Naive thymus-derived CD8-positive, alpha-beta T cell (primary cell): ENCODE measurements at places on chromosomes 5 and 9. TPM values are rescaled to one million over a fixed set of nuclear protein-coding genes. Genes with fewer than 3 reads are reported as not detected.

DNA sequence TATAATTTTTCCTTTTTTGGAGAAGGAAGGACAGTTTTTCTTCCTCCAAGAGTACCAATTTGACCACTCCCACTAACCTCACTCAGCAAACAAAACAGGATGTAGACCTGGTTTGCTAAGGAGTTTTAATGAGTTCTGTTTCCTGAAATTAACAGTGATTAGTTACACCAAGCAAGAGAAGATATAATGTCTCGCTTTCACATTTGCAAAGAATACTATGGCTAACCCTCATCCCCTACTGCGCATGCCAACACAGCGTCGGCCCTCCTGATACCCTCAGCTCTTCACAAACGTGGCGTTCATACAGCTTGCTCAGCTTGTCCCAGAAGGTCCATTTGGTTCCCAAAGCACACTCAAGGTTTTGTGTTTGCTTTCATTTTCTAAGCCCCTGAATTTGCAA, 41.9 kb upstream of the IPPK start:
- DNase-seq, result no peak
- H3K27ac ChIP-seq, result peak overlapping the region; percentile 89
- peaks cover 18% of the 10 kb centered on the region for H3K4me1 ChIP-seq
- no peaks in the 10 kb centered on the region for H3K27me3 ChIP-seq
- H3K36me3 ChIP-seq, result peaks cover 27% of the 10 kb centered on the region
- H3K4me3 ChIP-seq, result peak overlapping the region; percentile 63

DNA sequence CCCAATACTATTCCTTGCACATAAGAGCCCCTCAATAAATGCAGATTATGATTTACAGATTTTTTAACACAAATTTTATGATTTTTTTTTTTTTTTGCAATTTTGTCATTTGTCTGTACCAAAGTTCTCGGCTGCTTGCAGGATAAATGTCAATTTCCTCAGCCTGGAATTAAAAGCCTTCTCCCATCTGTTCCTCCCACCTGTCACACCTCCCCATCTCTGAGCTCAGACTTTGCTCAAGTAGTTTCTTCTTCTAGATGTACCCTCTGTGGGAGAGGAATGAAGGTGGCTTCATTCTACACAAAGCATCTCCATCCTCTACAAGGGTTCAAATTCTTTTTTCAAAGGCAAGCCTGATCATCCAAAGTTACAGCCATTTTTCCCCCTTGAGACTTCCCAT, 153.7 kb upstream of the GRAMD2B start:
- H3K4me3 ChIP-seq, result no peak overlapping the region
- DNase-seq, result no peak
- peaks cover 5% of the 10 kb centered on the region for H3K27me3 ChIP-seq
- peaks cover 2% of the 10 kb centered on the region for H3K4me1 ChIP-seq

DNA sequence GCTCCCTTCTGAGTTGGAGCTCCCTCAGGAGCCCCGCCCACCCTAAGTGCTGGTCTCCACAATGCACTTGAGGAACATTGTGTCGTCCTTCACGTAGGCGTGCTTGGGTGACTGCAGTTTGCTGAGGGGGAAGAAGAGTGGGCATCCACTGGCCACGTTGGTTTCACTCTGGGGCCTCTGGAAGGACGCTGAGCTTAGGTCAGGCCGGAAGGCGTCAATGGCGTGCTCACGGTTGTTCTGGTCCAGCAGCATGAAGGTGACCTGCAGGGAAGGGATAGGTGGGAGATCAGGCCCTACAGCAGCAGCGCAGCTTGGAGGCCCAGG, 21.7 kb downstream of the TRAF1 start:
- H3K27ac ChIP-seq, result peak overlapping the region; percentile 99
- no peaks in the 10 kb centered on the region for H3K27me3 ChIP-seq
- peaks cover 91% of the 10 kb centered on the region for H3K4me1 ChIP-seq
- peaks cover 21% of the 10 kb centered on the region for H3K36me3 ChIP-seq
- peak overlapping the region; percentile 82 for H3K4me3 ChIP-seq

GRCh38 chr9:118563677-118564076, 805.6 kb downstream of the BRINP1 start:
- DNase-seq, result no peak
- H3K27me3 ChIP-seq, result no peaks in the 10 kb centered on the region
- H3K4me3 ChIP-seq, result no peak overlapping the region
- H3K4me1 ChIP-seq, result no peaks in the 10 kb centered on the region

DNA sequence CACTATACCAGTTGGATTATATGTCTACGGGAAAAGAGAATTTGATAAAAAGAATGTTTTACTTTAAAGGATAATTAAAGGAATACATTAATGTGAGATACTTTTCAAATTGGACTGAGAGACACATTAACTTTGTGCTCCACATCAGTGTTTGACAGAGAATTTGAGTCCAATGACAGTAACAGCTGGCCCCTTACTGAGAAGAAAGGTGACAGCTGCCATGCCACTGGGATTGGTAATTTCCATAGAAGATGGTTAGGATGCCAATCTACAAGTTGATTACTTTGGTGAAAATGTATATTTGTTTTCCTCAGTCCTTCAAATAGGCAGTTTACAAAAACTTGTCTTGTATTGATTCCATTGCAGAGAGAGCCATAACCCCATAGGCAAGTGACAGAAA, 578.4 kb downstream of the SLCO4C1 start:
- no peak overlapping the region for H3K27ac ChIP-seq
- no peaks in the 10 kb centered on the region for H3K27me3 ChIP-seq
- H3K36me3 ChIP-seq, result no peaks in the 10 kb centered on the region
- no peak for DNase-seq

DNA sequence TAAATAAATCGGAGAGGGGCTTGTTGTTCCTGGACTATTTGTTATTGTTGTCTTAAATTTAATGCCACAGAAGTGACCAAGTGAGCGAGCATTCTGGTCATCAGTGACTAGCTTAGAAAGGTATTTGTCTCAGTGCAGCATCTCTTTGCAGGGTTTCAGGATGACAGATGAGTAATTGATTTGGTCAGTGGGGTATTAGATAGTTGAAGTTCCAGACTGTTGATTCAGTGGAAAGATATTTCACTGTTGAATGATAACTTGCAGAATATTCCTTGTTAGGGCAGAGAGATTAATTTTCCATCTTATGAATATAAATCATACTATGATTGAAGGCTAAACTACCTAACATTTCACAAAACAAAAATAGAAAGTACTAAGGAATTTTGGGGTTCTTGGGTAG, 122.4 kb downstream of the TRIO start:
- H3K4me3 ChIP-seq, result no peak overlapping the region
- no peaks in the 10 kb centered on the region for H3K36me3 ChIP-seq
- DNase-seq, result no peak
- H3K27ac ChIP-seq, result no peak overlapping the region

- no peak overlapping the region for H3K27ac ChIP-seq
- no peaks in the 10 kb centered on the region for H3K27me3 ChIP-seq
- H3K4me1 ChIP-seq, result no peaks in the 10 kb centered on the region
- no peak for DNase-seq
- H3K36me3 ChIP-seq, result peaks cover 46% of the 10 kb centered on the region
- no peak overlapping the region for H3K4me3 ChIP-seq
Measured at GRCh38 chr9:122039234-122039633, 53.9 kb downstream of the TTLL11 start.

DNA sequence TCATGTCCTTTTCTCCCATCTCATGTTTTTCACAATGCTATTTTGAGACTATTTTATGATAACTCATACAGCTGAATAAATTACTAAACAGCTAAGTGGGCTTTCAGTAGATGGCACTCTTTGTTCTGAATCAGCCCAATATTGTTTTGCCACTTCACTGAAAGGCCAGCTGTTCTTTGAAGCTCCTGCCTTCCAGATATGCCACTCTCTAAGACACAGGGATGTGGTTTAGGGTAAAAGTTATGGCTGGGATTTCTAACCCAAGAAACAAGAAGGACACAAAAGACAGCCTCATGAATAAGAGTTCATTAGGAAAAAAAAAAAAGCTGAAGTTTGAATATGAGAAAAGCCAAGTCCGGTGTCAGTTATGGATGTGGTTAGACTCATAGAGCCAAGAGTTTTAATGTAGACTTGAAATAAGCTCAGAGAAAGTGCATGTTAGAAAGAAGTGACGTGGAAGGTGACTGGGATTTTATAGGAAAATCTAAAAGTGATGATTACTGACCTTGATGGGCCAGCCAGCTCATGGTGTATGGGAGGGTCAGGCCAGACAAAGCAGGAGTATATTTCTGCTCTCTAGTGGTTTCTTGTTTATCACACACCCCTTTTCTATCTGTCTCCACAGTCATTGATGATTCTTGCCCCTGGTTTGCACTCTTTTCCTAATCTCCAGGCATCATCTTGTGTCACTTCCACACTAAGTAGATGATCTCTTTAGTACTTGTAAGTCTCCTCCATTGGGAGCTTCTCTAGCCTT, 488.5 kb downstream of the NR2F1-AS1 start:
- H3K27me3 ChIP-seq, result no peaks in the 10 kb centered on the region
- no peaks in the 10 kb centered on the region for H3K4me1 ChIP-seq
- no peak for DNase-seq
- H3K27ac ChIP-seq, result no peak overlapping the region
- H3K4me3 ChIP-seq, result no peak overlapping the region

DNA sequence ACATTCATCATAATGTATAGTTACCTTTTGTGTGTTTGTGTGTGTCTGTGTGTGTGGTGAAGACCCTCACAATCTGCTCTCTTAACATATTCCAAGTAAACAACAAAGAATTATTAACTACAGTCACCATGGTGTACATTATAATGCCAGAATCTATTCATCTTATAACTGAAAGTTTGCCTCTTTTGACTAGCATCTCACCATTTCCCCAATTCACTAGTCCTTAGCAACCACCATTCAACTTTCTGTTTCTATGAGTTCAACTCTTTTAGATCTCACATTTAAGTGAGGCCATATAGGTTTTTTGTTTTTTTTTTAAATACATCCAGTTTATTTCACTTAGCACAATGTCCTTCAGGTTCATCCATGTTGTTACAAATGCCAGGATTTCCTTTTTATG, 83.6 kb downstream of the SMC2 start:
- H3K4me1 ChIP-seq, result no peaks in the 10 kb centered on the region
- no peak overlapping the region for H3K4me3 ChIP-seq
- H3K36me3 ChIP-seq, result no peaks in the 10 kb centered on the region
- H3K27me3 ChIP-seq, result no peaks in the 10 kb centered on the region
- DNase-seq, result no peak

DNA sequence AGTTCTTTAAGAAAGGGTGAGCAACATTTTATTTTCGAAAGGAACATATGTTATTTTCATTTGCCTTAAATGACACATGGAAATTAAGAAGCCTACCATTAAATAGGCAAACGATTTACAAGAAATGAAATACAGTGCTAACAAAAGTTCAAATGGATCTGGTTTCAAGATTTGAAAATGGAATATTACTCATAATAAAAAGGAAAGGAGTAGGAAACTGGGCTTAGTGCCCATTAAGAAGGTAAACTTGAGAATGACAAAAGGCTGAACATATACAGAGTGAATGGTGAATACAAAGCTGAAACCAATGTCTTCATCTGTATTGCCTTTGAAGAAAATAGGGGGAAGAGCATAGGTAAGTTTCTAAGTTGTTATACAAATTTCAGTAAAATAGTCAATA, 974.2 kb upstream of the C9orf72 start:
- no peak overlapping the region for H3K27ac ChIP-seq
- H3K27me3 ChIP-seq, result no peaks in the 10 kb centered on the region
- H3K36me3 ChIP-seq, result no peaks in the 10 kb centered on the region

DNA sequence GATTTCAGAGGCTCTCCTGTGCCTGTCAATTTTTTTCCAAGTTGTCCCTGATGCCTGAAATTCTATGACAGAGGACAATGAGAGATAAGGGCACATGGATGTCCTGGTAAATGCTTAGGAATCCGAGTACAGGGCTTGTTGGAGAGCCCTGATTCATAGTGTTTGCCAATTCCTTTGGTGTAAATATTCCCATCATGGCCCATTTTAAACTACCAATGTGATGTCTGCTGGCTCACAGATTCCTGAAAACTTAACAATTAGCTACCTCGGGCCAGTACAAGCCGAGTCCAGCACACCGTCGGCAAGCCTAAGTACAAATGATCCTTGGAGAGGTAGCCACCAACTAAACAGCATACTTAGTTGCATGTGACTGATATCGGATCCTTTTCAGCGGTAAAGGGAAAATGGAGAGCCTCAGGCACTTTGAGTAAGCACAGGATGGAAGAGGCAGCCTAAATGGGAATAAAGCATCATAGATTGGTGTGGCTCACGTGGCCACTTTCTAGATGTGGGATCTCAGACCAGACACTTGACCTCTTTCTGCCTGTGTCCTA, 3.6 kb downstream of the ITK start:
- peaks cover 56% of the 10 kb centered on the region for H3K36me3 ChIP-seq
- peak overlapping the region; percentile 75 for H3K27ac ChIP-seq
- peak overlapping the region; percentile 95 for H3K4me3 ChIP-seq
- H3K27me3 ChIP-seq, result no peaks in the 10 kb centered on the region
- peaks cover 70% of the 10 kb centered on the region for H3K4me1 ChIP-seq

- peak; percentile 60 for DNase-seq
- no peaks in the 10 kb centered on the region for H3K27me3 ChIP-seq
- no peak overlapping the region for H3K4me3 ChIP-seq
- no peaks in the 10 kb centered on the region for H3K4me1 ChIP-seq
- H3K27ac ChIP-seq, result no peak overlapping the region
Measured at GRCh38 chr5:149990518-149991376, 9.7 kb downstream of the TIGD6 start.

DNA sequence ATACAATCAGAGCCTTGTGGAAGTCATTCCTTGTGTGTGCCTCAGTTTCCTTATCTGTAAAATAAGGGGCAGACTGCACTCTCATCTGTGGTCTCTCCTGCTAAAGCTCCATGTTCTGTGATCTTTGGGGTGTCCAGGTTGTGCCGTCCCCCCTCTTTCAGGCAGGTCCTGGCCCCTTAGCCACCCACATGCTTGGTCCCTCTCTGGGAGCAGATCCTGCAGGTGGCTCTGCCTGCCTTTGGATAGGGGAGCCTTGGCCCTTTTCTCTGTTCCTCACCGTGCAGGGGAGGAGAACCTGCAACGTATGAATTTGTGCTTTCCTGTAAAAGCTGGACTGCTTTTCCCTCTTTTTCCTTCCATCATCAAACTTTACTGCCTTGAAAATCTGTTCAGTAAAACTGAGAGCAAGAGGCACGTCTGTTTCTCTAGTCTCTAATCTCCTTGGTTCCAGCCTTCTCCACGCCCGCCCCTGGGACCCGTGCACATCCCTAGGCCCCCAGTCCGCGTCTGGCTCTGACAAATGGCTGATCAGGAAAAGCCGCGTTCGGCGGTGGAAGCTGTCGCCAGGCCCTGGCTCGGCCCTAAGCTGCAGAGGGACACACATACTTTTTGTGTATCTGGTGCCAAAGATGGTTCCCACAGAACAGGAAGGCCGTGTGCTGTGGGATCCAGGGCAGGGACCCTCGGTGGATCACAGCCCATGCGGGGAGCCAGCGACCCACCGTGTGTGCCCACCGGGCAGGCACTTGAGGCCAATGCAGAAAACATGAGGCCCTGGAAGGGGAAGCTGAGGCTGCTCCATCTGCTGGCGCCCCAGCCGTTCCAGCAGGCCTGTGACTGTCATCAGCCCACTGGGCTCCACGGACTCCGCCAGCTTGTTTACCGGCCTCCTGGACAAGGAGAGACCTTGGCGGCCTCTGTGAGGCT, 43.4 kb upstream of the COL5A1 start:
- no peak overlapping the region for H3K27ac ChIP-seq
- H3K4me1 ChIP-seq, result no peaks in the 10 kb centered on the region

- H3K27ac ChIP-seq, result no peak within 1 kb of the TSS
- peaks cover 90% of the 10 kb centered on the region for H3K27me3 ChIP-seq
- no peaks in the 10 kb centered on the region for H3K36me3 ChIP-seq
- peaks cover 16% of the 10 kb centered on the region for H3K4me1 ChIP-seq
Measured at GRCh38 chr5:176810081-176810597, at the start of gene UNC5A. TSS of gene UNC5A (plus strand) at chr5:176810559. CDS start at chr5:176810751, 192 bp downstream.

MYOT gene
- not detected for polyA plus RNA-seq

IL4 gene
- polyA plus RNA-seq, result not detected

FOXD4L3 gene
- polyA plus RNA-seq, result not detected

SCGB3A2 gene
- polyA plus RNA-seq, result not detected

ADRA1B gene
- polyA plus RNA-seq, result not detected

RASEF gene
- polyA plus RNA-seq, result not detected

HAPLN1 gene
- polyA plus RNA-seq, result not detected
